Stimulated activated CD4-positive, alpha-beta T cell treated with anti-CD3 and anti-CD28 coated beads, Interleukin-1b, Interleukin-23, amount 100 ng/mL, for 48 hours (primary cell): ENCODE measurements at places on chromosomes 7 and 10.

GRCh38 chr7:110645060-110645459, 445.9 kb upstream of the LRRN3 start:
- DNase-seq: no peak

DNA sequence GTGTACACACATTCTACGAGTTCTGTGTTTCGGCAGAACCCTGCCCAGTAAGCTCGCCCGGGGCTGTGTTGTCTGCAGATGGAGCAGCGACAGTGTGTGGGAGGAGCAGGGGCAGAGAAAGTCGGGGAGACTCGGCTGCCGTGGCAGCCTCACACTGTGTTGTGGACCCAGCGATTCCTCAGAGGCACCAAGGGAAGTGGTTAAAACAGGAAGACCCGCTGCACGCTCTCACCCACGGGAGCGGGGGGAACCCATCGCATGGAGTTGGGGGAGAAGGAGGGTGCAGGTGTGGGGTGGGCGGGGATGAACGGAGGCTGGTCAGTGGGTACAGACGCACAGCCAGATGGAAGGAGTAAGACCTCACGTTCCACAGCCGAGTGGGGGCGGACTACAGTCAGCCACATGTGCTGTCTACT, 250.2 kb downstream of the ELFN1 start:
- peak; percentile 44 for DNase-seq

GRCh38 chr7:77846317-77847092, 47.9 kb downstream of the PHTF2 start:
- no peak for DNase-seq

- no peak for DNase-seq
These were observed 1133.4 kb downstream of the XPNPEP1 start for GRCh38 chr10:108789919-108790318.

- DNase-seq: no peak
These were observed 78.1 kb downstream of the USP6NL start for GRCh38 chr10:11533328-11533781.

- DNase-seq: no peak
These were observed 28.7 kb upstream of the ACSL5 start for GRCh38 chr10:112345202-112345601.

- DNase-seq: no peak
These were observed 35.5 kb downstream of the COA1 start for GRCh38 chr7:43693687-43694398.

- no peak for DNase-seq
These were observed 53.8 kb downstream of the TMEM26 start for GRCh38 chr10:61399406-61399805.

GRCh38 chr7:88109612-88110011, 110.2 kb downstream of the SRI start:
- DNase-seq: no peak

DNA sequence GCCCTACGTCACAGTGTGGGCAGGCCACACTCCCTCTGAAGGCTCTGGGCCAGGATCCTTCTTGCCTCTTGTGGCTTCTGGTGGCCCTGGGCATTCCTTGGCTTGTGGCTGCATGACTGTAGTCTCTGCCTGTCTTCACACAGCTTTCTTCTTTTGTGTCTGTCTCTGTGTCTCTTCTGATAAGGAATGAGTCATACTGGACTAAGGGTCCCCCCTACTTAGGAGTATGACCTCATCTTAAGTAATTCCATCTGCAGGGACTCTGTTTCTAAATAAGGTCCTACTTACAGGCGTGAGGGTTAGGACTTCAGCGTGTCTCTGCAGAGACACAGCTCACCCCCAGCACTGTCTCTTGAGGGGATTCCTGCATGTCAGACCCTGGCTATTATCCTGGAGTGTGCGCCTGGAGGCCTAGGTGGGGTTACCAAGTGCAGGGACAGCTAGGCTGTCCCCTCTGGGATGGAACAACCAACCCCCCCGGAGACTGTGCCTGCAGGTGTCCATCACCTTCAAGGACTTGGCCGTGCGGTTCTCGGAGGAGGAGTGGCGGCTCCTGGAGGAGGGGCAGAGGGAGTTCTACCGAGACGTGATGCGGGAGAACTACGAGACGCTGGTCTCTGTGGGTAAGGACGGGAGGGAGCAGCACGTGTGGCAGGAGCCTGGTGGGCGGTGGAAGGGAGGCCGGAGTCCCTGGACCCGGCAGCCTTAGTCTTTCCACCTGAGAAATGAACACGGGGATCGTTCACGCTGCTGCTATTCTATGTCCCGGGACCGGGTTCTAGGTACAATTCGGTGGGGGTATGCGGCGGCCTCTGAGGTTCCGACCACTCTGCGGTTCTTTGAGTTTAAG, 54.1 kb downstream of the ZNF467 start:
- DNase-seq: no peak

DNA sequence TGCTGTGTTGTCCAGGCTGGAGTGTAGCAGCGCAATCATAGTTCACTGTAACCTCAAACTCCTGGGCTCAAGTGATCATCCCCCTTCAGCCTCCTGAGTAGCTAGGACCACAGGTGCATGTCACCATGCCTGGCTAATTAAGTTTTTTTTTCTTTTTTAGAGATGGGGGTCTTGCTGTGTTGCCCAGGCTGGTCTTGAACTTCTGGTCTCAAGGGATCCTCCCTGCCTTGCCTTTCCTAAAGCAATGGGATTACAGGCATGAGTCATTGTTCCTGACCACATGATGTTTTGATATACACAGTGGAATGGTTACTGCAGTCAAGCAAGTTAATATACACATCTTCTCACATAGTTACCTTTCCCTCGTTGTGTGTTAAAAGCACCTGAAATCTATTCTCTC, 140.3 kb downstream of the GPR85 start:
- DNase-seq: no peak

DNA sequence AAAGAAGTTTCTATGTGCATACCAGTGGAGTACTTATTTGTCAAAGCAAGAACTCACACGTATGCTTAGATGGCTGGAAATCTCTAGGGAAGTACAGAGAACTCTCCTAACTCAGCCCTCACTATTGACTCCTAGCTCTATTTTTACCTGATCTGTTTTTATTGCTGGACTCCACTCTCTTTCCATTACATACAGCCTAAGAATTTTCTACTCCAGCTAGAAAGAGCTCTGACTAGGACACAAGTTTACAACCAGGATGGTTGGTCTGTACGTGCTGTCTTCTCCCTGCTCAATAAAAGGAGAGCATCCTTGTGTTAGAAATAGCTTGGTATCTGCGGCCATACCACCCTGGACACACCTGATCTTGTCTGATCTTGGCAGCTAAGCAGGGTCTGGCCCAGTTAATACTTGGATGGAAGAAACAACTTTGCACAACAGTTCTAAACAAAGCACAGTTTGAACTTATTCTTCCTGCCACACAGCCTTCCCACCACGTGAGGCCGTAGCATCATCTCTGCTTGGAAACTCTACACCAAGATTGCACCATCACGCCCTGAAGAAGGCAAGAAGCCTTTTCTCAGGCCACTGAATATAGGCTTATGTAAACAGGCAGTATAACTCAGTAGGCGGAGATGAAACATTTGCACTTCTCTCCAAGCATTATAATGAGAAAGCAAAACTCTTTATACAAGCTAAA, 50.7 kb downstream of the KCNMA1 start:
- DNase-seq: no peak

GRCh38 chr7:37434529-37434928, 14.1 kb downstream of the ELMO1 start:
- no peak for DNase-seq

GRCh38 chr10:110376767-110377160, 72.0 kb upstream of the SMNDC1 start:
- no peak for DNase-seq

- DNase-seq: no peak
These were observed 1127.7 kb downstream of the REEP3 start for GRCh38 chr10:64648915-64649314.

DNA sequence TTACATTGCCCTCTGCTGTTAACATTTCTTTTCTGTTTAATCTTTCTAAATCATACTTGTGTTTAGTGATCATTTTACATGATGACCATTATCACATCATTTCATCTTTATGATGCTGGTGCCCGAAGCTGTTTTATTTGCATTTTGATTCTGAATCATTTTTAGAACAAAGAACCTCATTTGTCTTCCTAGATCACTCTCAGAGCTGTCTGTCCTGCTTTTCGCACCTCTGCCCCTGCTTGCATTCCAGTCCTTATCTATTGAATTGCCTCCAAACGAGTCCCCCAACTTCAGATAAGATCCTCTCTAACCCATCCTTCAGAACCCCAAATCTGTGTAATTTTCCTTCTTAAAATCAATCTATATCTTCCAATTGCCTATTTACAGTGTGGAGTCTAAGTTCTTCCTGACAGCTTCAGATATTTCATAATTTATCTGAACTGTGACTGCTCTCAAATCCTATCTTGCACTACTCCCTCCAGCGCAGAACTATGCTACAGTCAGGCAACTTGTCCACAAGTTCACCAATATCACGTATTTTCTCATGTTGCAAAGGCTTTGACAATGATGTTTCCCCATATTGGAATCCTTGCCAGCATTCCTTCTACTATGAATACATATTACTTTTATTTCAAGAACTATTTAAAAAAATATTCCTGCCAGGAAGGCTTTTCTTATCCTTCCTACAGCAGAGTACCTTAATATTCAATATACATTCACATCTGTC, 346.5 kb upstream of the CACNA2D1 start:
- DNase-seq: no peak

- DNase-seq: no peak
These were observed 289.7 kb upstream of the TMEM229A start for GRCh38 chr7:124322561-124322960.

- DNase-seq: no peak
These were observed 3.1 kb downstream of the PALS2 start for GRCh38 chr7:24576171-24577025.

- DNase-seq: no peak
These were observed 72.9 kb downstream of the ARHGAP21 start for GRCh38 chr10:24650669-24651391.

- no peak for DNase-seq
These were observed 76.7 kb upstream of the MTPN start for GRCh38 chr7:136053689-136054485.

GRCh38 chr7:76142861-76143260, 58.8 kb upstream of the SRRM3 start:
- no peak for DNase-seq

DNA sequence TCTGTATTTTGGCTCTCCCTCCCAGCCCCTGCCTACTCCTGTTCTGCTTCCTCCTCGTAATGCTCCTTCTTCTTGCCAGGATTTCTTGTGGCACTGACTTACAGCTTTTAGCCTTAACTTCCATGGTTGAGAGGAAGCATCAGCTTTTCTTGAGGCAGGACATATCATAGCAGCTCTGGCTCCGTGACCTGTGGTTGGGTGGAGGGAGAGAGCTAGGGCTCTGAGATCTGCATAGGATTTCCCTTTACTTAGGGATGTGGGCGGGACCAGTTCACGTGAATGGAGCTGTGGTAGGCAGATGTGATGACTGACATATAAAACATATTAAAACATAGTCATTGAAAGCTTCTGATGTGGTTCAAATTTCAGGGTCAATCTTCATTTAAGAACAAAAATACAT, 10.6 kb upstream of the RAB11FIP2 start:
- no peak for DNase-seq

GRCh38 chr10:28986117-28986792, 302.6 kb upstream of the LYZL1 start:
- no peak for DNase-seq

GRCh38 chr7:20407585-20408466, 77.1 kb downstream of the ITGB8 start:
- DNase-seq: no peak

- DNase-seq: no peak
These were observed 992 bp upstream of the MGMT start for GRCh38 chr10:129465796-129466702.

DNA sequence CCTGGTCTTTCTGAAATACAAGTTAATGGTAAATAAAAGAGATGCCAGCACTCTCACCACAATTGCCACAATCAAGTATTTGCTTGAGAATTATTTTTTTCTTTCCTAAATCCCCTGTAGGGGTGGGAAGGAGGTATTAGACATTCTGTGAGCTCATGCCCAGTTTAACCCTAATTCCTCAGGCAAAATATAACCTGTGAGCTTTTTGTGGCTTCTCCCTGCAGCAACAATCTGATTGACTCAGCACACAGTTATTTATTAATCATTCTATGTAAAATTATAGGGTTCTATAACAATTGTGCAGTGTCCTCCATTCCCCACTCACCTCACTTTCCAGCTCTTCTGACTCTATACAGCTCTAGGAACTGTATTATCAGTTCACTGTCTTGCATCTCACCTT, 66.3 kb downstream of the GLI3 start:
- no peak for DNase-seq

DNA sequence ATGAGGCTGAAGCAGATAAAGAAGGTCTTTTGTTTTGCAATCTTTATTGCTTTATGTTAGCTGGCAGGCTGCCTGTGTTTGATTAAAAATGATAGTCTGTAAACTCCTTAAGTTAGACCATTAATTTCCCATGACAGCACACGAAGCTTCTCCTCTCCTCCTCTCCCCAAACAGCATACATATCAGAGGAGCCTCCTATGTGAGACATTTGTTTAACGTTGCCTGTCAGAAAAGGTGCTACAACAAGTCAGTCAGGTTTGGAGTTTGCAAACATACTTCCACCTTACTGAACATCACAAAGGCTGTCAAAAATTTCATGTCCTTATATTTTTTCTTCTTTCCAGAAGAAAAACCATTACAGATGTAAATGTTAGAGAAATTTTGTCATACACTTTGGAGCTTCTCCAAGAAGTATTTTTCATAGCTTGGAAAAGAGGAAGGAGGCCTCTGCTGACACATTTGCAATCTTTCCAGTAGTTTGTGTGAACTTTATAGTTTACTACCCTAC, 393.1 kb downstream of the EXOC4 start:
- no peak for DNase-seq

- no peak for DNase-seq
These were observed 1228.6 kb upstream of the SORCS1 start for GRCh38 chr10:108393089-108393488.

- no peak for DNase-seq
These were observed 568.4 kb downstream of the TCERG1L start for GRCh38 chr10:130742941-130743675.

DNA sequence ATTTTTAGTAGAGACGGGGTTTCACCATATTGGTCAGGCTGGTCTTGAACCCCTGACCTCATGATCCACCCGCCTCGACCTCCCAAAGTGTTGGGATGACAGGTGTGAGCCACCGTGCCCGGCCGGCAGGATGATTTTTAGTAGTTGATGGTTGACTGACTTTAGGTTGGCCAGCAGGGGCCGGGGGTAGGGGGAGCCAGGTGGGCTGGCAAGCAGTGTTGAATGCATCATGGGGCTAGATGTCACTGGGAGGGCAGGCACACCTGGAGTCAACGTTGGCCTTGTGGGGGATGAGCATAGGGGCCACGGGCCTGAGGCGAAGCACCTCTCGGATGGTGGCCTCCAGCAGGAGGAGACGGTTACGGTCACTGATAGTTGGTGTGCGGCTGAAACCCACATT, 5.0 kb downstream of the CYP17A1 start:
- DNase-seq: no peak

- no peak for DNase-seq
These were observed 46.9 kb downstream of the MINDY3 start for GRCh38 chr10:15813415-15813814.

DNA sequence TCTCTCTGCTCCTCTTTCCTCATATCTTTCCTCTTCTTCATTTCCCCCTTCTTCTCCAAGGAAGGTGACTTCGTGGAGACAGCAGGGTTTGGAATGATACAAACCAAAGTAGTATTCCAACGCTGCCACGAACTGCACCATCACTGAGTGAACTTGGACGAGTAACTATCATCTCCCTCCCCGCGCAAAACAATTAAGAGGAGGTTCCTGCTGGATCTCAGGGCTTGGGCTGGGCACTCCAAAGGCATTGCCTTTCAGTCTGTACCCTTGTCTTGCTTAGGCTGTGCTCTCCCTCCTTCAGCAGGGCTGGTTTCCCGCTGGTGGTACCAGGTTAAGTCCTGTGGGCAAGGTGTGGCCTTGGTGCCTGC, 790 bp upstream of the PITX3 start:
- no peak for DNase-seq
